AG08395 (cell line): ENCODE measurements at places on chromosomes 12 and 14.
A peak's percentile ranks its signal among the peaks of the same experiment; 100 is the strongest.

- DNase-seq: peak; percentile 35
These were observed 606 bp downstream of the EP400 start for GRCh38 chr12:131950182-131950913.

- no peak for DNase-seq
These were observed 13.8 kb upstream of the KCNJ8 start for GRCh38 chr12:21788089-21788983.

GRCh38 chr14:50619569-50620141 lies 48.5 kb downstream of the SAV1 start:
- DNase-seq: peak; percentile 55

DNA sequence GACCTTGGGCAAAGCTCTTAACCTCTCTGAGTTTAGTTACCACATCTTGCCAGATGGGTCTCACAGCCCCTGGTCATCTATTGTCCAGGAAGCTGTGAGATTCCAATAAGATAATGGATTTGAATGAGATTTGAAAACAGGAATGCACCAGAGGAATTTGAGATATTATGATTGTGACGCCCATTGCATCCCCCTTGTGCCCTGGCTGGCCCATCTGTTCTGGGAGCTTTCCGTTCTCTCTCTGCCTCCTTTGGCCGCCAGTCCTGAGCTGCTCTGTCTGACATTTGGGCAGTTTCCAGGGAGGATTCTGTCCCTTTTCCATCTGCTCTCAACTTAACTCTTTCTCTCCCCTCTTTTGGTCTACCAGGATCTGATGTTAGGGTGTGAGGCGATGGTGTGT lies 24.6 kb downstream of the SRRM4 start:
- DNase-seq: no peak

DNA sequence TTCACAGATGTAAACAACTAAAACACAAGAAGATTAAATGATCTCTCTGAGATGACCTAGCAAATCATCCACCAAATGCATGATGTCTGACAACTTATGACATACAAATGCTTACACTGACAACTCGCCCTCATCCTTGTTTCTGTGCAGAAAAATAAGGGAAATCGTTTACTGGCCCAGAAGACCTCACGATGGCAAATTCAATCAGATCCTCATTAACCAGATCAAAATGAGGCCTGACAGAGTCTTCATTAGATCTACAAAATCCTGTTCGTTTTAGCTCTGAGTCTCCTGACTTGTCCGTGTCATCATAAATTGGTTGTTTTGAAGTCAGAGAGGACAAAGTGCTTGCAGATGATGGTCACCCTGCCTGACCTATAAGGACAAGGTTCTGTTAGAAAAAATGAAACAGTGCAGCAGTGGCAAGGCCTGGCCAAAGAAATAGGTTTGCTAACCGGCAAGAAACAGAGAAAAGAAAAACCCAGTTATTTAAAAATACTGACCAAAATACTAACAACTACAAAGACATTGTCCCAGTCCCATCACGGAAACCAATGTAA lies 109.5 kb downstream of the BTG1 start:
- DNase-seq: no peak

DNA sequence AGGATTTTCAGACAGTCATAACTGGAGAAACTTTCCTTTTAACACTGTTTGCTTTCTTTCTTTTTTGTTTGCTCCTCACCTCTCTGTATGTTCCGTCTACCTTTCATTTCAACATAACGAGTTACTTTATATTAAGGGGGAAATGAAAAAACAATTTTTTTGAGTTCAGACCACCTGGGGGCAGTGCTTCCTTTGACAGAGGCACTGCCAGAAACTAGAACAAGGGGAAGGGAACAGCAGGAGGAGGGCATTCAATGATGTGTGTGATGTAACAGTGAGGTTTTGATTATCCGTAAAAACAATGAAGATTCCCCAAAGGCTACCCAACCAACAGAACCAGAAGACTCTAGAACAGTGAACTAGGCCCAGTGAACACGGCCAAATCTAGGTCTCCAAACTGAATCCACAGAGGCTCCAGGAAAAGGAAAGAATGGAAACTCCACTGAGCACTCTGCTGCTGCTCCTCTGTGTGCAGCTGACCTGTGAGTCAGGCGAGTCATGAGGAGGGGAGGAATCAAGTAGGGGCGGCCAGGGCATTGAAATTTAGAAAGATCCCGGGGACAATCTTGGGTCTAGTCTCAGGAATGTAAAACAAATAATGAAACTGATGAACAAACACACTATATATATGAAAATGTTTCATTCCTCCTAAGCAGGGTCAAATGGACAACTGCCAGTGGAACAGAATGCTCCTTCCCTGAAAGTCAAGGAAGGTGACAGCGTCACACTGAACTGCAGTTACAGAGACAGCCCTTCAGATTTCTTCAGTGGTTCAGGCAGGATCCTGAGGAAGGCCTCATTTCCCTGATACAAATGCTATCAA lies 323.5 kb downstream of the DAD1 start:
- DNase-seq: no peak

DNA sequence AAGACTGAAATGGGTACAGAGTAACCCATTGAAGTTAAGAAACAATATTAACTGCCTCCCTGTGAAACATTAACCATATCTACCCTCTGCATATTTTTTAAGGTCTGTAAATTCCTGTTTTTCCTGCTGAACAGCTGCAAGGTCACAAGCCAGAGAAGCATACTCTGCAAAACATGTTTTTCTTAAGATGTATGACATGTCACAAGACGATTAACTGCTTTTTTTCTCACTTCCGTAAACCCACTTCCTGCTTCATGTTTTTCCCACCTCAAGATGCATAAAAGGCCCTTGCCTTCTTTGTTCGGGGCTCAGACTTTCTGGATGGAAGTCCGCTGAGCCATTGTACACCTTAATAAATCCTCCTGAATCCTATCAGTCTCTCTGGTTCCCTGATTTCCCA lies 504.7 kb upstream of the MIS18BP1 start:
- no peak for DNase-seq

DNA sequence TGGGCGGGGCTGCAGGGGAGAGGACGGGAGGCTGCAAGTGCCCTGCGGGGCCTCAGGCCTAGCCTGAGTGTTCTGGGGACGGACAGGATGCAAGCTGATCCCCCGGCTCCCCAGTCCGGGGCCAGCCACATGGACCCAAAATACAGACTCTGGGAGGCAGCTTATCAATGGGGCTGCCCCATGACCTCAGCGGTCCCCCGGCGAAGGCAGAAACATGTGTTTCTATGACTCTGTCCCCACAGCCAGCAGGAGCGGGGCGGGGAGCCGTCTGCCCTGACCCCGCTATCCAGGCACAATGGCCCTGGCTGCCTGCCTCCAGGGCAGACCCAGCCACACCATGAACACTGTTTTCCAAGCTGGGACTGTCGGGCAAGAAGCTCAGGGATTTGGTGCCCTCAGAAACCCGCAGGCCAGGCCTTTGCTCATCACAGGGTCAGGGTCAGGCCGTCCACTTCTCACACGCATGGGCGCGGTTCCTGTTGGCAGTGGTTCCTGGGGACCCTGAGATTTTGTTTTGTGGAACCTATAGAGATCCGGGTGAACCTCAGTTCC lies 75.0 kb downstream of the RFLNA start:
- DNase-seq: no peak

DNA sequence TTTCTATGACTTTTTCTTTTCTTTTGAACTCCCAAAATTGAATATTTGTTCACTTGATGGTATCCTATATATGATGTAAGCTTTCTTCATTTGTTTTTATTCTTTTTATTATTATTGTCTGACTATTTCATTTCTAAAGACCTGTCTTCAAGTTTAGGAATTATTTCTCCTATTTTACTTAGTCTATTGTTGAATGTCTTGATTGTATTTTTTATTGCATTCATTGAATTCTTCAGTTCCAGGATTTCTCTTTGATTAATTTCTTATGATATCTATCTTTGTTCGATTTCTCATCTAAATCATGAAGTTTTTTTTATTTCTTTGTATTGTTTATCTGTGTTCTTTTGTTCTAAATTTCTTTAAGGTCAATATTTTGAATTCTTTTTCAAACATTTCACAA lies 238.8 kb downstream of the TTC6 start:
- no peak for DNase-seq

GRCh38 chr12:45315462-45315861 lies 99.6 kb downstream of the ANO6 start:
- no peak for DNase-seq

- DNase-seq: peak; percentile 43
These were observed 422.1 kb upstream of the SYT1 start for GRCh38 chr12:78442454-78442801.

GRCh38 chr12:123491056-123491455 lies 33.1 kb downstream of the SNRNP35 start:
- no peak for DNase-seq

- no peak for DNase-seq
These were observed 605.2 kb downstream of the GALC start for GRCh38 chr14:87387806-87388205.

- peak; percentile 76 for DNase-seq
These were observed 4.2 kb upstream of the KLC1 start for GRCh38 chr14:103624860-103625259.

DNA sequence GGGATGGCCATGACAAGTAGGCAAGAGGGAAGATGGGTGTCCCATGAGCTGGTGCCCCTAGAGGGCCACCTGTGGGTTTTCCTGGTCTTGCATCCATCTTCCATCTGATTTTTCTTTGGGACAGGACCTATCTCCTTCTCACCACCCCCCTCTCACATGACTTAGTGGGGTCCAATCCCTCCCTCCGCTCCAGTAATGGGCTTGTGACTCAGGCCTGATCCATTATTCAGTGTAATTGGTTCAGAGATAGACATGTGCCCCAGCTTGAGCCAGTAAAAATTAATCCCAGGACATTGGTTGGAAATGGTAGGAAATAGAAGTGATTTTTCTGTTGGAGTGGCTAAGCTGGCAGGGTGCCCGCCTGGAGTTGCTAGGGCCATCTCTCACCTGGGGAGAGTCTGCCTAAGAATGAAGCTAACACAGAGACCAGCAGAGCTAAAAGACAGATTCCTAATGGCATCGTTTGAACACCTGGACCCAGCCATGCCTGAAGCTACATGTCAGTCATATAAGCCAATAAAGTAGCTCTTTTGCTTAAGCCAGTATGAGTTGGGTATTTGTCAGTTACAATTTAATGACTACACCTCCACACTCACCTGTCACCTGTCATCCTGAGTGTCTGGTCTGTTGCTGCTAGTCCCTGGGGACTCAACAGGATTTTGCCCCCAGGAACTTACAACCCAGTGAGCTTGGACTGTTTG lies 14.7 kb downstream of the RASAL1 start:
- DNase-seq: no peak

- DNase-seq: peak; percentile 74
These were observed 43.1 kb downstream of the LLPH start for GRCh38 chr12:66087365-66087943.

GRCh38 chr12:65882486-65882885 lies 58.2 kb downstream of the HMGA2 start:
- no peak for DNase-seq

DNA sequence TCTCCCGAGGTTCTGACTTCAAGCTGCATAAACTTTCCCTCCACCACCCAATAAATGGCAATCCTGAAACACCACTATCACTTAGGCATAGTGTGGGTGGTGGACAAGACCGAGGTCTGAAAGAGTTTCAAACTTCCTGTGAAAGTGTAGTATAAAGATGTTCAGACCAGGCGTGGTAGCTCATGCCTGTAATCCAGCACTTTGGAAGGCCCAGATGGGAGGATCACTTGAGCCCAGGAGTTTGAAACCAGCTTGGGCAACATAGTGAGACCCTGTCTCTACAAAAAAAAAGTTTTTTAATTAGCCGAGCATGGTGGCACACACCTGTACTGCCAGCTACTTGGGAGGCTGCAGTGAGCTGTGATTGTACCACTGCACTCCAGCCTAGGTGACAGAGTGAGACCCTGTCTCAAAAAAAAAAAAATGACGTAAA lies 61.9 kb downstream of the CCDC92 start:
- no peak for DNase-seq
